ENCODE measurements at places on chromosomes 5 and 9. TPM values are rescaled to one million over a fixed set of nuclear protein-coding genes. Genes with fewer than 3 reads are reported as not detected.

ZNF622 gene
- 25.7 TPM for total RNA-seq

GLDC gene
- 1.7 TPM for total RNA-seq

HSD17B3 gene
- total RNA-seq, result not detected

IL17B gene
- total RNA-seq, result not detected

GRCh38 chr5:50445296-50445949 is 4.3 kb upstream of the EMB start:
- DNase-seq, result peak; percentile 13

GRCh38 chr5:109788596-109788995 is 98.9 kb downstream of the MAN2A1 start:
- no peak for DNase-seq

DNA sequence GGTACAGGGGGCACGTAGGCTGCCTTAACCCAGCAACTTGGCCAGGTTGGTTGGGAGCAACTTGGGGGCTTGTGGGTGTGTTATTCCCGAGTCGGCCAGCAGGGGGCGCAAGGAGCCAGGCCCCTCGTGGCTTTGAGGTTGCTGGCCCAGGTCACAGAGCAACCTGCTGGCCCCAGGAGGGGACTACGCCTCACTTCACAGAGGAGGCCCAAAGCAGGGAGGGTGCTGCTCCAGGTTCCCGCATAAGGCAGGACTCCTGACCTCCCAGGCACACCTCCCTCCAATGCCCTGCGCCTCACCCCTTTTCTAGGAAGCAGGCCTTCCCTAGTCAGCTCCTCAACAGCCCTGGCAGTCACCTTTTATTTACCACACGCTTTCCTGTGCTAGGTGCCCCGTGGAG is 18.1 kb downstream of the KYAT1 start:
- peak; percentile 90 for DNase-seq

- peak; percentile 83 for DNase-seq
Measured at GRCh38 chr5:35736280-35736679, 118.6 kb downstream of the SPEF2 start.

DNA sequence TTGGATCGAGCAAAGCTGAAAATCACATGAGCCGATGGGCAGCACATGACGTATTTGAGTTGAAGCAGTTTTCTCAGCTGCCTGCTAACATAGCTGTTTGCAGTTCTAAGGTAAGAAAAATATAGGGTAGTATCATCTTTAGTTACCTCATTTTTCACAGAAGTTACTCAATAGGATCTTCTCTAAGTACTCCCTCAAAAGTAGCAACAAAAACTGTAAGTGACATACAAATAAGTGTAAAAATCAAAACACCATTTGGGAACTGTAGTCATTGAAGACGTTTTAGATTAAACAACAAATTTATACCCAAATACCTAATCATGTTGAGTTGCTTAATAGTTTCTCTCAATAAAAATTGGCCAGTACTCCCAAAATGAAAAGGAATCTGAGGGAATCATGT is 102.6 kb downstream of the ERCC6L2 start:
- no peak for DNase-seq

Data from activated naive CD4-positive, alpha-beta T cell treated with anti-CD3 and anti-CD28 coated beads for 36 hours (primary cell).